ENCODE measurements at places on chromosomes 6 and 20. TPM values are rescaled to one million over a fixed set of nuclear protein-coding genes. Genes with fewer than 3 reads are reported as not detected.

GRCh38 chr6:98929498-98930060 lies 18.2 kb downstream of the FBXL4 start:
- no peak for DNase-seq

- no peak for DNase-seq
Measured at GRCh38 chr20:478949-479429, 16.7 kb upstream of the TBC1D20 start.

GRCh38 chr6:31965700-31966099 lies 6.2 kb downstream of the DXO start:
- peak; percentile 64 for DNase-seq

DNA sequence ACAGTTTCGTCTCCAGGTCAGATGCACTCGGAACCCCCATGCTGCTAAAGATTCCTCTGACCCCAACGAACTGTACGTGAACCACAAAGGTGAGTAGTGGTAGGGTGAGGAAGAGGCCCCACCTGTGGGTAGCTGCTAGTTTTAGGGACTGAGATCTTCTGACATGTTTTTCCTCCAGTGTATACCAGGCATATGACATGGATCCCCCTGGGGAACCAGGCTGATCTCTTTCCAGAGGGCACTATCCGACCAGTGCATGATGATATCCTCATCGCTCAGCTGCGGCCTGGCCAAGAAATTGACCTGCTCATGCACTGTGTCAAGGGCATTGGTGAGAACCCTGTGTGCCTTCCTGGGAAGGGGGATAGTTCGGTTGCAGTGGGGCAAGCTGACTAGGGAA lies 3.2 kb downstream of the POLR1C start:
- DNase-seq: no peak

DNA sequence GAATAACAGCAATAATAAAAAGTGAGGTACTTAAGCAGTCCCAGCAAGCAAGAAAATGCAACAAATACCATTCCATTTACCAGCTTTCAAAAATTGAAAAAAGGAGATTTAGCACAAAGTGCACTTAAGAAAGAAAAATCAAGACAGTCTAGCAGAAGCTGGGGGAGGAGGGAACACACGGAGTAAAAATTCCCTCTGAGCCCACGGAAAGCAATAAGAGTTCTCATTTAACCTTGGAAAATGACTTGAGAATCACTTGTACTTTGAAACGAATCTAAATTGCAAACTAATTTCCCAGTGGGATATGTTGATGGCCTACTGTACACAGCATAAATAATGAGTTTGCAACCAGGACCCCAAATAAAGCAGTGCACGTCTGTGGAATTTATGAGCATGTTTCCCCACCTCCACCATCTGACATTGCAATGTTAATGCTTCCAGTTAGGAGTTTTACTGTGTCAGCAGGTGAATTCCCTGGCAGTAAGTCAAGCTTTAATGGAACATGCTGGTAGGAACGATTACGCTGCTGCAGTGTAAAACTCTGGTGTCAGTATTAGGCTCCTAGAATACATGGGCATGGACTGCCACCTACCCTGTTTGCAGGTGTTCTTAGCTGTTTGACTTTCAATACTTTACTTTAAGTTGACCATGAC lies 386.8 kb downstream of the HDGFL1 start:
- no peak for DNase-seq

GRCh38 chr20:1307171-1307570 lies 21.8 kb downstream of the SDCBP2 start:
- no peak for DNase-seq

GRCh38 chr6:12014873-12015149 lies 2.7 kb downstream of the HIVEP1 start:
- DNase-seq: no peak

- DNase-seq: no peak
Measured at GRCh38 chr6:158847786-158848185, 28.6 kb upstream of the EZR start.

DNA sequence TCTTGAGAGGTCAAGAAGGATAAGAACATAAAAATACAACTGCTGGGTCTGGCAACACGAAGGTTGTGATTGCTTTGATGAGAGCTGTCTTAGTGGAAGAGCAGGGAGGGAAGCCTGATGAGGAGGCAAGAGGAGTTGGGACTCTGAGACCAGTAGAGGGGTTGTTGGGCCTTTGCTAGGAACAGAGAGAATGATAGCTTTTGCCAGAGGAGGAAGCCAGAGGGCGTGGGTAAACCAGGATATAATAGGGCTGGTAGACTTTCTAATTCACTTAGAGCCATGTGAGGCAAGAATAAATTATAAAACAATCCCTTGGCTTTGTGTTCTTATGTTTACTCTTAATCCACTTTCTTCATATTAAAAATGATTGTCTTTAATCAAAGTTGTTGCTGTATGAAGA lies 78.6 kb downstream of the RCAN2 start:
- DNase-seq: no peak

DNA sequence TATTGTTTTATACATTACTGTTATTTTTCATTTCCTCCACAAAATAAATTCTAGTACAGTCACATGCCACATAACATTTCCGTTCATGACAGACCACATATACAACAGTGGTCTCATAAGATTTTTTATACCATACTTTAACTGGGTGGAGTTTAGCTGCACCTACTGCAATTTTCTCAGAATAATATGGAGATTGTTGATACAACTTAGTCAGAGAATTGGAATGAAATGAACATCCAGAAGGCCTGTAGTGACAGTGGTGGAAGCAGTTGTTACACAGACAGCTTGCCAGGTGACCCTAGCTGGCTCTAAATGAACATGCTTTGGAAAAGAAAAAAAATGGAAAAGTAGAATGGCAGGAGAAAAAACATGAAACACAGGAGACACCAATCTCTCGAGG lies 183.2 kb upstream of the TCF21 start:
- no peak for DNase-seq

GRCh38 chr6:53858913-53859312 lies 64.1 kb downstream of the LRRC1 start:
- DNase-seq: no peak

Gene PPP1R14C
- 0.58 TPM for total RNA-seq

Gene ADTRP
- total RNA-seq: 1.2 TPM

Gene SLC35B2
- total RNA-seq: 26.0 TPM

Gene NOX3
- not detected for total RNA-seq

Gene SCUBE3
- total RNA-seq: 63.6 TPM

Gene OR12D3
- total RNA-seq: not detected

Gene TENT5A
- total RNA-seq: 26.9 TPM

Gene BCAS1
- 1.1 TPM for total RNA-seq

Gene TAF4
- 19.5 TPM for total RNA-seq

Gene B3GALT4
- 12.7 TPM for total RNA-seq

Gene FGD2
- total RNA-seq: 19.9 TPM

Gene PRDM13
- not detected for total RNA-seq

Gene CCDC28A
- 8.9 TPM for total RNA-seq

Gene TMEM170B
- total RNA-seq: 7.3 TPM

Gene CCDC170
- total RNA-seq: 5.4 TPM

Gene DNAH8
- 0.03 TPM for total RNA-seq
